ENCODE measurements at places on chromosomes 7 and 10.

DNA sequence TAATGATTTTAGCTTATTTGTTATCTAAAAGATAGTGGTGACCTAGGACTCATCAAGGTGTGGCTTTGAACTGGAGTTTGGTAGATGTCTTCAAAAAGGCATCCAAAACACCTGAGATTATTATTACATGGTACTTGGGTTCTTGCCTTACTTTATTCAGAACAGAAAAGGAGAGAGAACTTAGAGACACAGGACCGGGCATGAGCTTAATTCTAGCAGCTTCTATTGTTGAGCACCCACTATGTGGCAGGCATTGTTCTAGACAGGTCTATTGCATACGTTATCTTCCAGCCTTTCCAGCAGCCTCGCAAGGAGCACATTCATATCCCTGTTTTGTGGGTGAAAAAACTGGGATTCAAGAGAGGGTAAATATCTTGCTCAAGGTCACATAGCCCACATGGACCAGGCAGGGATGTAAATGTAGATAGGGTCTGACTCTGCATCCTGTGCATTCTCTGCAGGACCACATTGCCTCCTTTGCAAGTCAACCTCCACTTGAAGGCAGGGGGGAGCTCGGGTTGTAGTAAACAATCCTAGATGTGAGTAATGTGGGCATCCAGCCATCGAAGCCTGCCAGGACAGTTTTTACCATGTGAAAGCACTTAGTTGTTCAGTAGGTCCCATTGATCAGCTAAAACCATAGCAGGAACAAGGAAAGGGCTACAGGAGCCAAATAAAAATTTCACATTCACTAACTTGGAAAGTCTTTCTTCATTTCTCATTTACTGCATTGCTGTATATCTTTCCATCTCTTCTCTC lies 551.4 kb downstream of the LRMDA start:
- no peak for DNase-seq

GRCh38 chr7:31882187-31882586 lies 188.0 kb downstream of the PDE1C start:
- no peak for DNase-seq

GRCh38 chr7:136942401-136942800 lies 73.9 kb downstream of the CHRM2 start:
- no peak for DNase-seq

- no peak for DNase-seq
Observed at GRCh38 chr10:103784723-103785418, 70.5 kb downstream of the SH3PXD2A start.

DNA sequence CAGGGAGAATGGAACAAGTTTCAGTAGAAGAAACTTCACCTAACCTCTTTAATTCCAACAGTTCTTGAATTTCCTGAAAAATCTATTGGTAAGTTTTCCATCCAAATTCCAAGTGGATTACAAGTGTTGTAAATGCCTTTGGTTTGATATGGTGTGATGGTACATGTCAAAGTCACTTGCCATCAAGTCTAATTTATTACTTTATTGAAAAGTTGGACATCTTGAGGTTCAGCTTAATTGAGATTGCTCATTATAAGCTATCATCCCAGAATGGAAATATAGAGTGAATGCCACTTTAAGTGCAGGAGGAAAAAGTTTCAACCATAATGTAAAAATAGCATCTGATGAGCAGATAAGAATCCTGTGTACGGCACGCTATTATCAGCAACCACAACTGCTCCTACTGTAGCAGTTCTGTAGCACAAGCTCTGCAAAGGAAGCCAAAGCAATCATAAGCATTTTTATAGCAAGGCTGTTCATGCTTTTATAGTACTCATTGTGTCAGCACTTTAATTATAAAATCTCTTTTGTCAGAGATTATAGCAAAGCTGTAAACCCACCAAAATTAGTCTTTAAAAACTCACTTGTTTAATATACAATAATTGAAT lies 991.8 kb upstream of the PHF14 start:
- DNase-seq: no peak

DNA sequence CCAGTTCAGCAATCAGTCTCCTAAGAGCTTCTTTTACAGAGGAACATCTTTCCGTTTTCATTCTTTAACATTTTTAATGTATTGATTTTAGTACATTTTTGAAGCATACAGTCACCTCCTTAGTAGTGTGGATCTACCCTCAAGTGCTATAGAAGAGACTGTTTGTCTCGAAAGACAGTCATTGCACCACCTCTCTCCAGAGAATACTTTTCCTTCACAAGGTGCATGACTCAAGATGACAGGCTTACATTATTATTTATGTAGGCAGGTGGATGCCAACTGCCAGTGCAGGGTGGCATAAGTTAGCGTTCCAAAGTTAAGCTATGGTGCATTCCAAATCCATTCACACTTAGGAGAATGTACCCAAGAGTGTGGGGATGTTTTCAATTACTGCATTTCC lies 71.8 kb downstream of the ZEB1 start:
- no peak for DNase-seq

GRCh38 chr10:44787480-44788075 lies 123.6 kb upstream of the TMEM72 start:
- no peak for DNase-seq
